ENCODE measurements at places on chromosomes 5 and 9. TPM values are rescaled to one million over a fixed set of nuclear protein-coding genes. Genes with fewer than 3 reads are reported as not detected.

The ANKRD31 gene
- total RNA-seq: under 0.01 TPM

The FBP2 gene
- total RNA-seq: not detected

The NMUR2 gene
- total RNA-seq: not detected

The CDHR2 gene
- under 0.01 TPM for total RNA-seq

The CDKN2B gene
- total RNA-seq: 3.1 TPM

Data from bladder microvascular endothelial cell (primary cell).